ENCODE measurements at places on chromosomes 12 and 14.

GRCh38 chr14:87305345-87305744 lies 687.6 kb downstream of the GALC start:
- no peak for DNase-seq

DNA sequence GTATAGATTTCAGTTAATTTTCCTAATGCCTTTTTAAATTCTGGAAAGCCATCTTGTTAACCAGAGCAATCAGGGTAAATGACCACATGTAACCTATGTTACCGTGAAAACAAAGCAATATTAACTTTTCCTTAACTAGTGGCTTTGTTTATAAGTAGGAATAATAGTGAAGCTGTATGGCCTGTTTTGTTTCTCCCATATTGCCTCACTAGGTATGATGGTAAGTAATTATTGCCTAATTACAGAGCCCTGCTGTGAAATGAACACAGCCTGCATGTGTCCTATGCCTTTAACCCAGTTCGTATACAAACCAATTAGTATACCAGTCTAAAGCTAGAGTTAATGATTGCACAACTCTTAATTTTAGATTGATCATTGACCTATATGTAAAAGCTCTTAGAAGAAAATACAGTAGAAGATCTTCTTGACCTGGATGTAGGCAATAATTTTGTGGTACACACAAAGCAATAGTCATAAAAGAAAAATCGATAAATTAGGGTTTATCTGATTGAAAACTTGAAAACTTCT lies 249.9 kb downstream of the CCDC91 start:
- DNase-seq, result no peak

- no peak for DNase-seq
These were observed 851.8 kb downstream of the TMTC2 start for GRCh38 chr12:83538361-83538965.

- no peak for DNase-seq
These were observed 1214.3 kb upstream of the TMEM132C start for GRCh38 chr12:127052511-127053232.

DNA sequence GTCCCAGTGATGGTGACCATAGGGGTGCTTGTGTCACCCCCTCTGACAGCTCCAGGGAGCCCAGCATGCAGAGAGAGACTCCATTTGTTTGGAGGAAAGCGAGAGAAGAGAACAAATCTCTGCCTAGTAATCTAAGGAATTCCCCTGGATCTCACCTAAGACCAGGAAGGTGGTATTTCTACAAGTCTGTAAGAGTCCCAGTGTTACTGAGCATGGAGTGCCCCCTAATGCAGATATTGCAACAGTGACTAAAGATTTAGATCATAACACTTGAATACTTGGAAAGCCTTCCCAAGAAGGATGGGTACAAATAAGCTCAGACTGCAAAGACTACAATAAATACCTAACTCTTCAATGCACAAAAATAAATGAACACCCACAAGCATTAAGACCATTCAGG lies 360.4 kb upstream of the GARIN6 start:
- no peak for DNase-seq

- no peak for DNase-seq
These were observed 36.5 kb downstream of the KCNMB4 start for GRCh38 chr12:70402597-70402996.

GRCh38 chr14:76829650-76830421 lies 3.6 kb downstream of the LRRC74A start:
- no peak for DNase-seq

DNA sequence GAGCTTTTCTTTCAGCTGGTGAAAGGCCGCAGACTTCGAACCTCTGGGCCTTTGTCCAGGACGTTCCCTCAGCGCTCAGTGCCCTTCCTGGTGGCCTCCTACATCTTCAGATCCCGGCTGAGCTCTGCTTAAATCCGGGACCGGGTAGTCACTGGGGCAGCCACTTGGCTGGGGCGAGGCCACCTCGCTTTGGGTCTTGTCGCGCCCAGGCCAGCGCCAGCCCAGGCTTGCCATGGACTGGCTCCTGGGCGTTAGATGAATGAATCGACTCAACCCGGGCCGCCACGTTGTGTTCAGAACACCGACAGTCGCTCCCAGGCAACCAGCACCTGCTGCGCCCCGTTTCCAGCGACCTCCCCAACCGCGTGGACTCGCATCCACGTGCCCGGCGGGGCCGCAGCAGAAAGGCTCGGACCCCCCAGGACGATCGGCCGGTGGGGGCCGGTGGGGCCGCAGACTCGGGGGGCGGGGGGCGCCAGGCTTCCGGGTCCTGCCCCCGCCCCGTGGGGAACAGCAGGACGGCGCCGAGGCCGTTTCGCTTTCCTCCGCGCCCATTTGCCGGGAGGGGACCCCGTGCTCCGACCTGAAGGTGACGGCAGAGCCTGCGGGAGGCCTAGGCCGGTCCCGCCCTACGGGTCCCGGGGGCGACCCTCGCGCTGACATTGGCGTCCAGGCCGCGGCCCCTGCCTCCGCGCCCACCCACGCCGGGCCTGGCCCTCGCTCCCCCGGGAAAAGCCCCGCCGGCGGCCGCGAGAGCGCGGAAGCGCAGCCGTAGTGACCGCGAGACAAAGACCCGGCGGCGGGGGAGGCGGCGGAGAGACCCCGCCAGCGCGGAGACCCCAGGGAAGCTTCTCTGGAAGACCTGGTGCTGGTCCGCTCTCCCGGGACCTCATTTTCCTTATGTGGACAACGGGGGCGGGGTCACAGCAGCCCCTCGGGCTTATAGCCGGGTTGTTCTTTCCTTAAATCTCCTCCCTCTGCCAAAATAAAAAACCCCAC lies 37.3 kb upstream of the RCOR1 start:
- DNase-seq, result no peak
